ENCODE measurements at places on chromosomes 12 and 14.

GRCh38 chr12:68919581-68920239 is 13.3 kb downstream of the CPM start:
- no peak for DNase-seq

- no peak for DNase-seq
These were observed 21.6 kb downstream of the GPR132 start for GRCh38 chr14:105043641-105044040.

GRCh38 chr12:26226629-26227360 is 31.4 kb downstream of the SSPN start:
- no peak for DNase-seq

DNA sequence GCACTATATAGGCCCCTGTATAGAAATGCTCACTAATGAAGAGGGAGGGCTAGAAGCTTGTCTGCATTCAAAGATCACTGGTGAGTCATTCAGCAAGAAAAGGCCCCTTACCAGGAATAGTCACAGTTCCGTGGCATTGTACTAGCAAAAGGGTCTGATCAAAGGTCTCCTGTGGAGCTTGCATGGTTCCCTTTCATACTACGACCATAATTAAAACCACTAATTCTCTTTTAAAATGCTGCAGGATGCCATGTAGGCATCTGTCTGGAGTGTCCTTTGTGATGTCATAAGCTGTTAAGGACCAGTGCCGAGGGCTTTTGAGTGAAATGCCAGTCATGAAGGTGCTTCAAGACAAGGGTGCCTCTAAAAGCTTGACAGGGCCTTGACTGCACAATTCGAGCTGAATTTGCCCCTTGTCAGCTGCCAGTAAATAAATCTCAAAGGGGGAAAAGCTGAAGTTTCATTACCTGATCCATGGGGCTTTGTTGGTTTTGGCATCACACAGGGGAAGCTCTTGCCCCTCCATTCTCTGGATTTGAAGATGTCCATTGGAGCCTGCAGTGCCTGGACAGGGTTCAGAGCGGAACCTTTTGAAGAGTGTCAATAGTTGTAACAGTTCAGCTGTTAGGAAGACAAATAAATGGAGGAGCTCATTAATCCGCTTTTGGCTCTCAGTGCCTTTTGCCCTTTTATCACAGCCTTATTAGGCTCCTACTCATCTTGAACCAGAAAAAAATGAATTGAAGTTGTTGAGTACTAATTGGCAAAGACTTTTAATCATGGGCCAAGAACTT is 69.1 kb downstream of the TMEM260 start:
- DNase-seq, result no peak

GRCh38 chr12:132049876-132050275 is 94.2 kb downstream of the DDX51 start:
- DNase-seq, result no peak

DNA sequence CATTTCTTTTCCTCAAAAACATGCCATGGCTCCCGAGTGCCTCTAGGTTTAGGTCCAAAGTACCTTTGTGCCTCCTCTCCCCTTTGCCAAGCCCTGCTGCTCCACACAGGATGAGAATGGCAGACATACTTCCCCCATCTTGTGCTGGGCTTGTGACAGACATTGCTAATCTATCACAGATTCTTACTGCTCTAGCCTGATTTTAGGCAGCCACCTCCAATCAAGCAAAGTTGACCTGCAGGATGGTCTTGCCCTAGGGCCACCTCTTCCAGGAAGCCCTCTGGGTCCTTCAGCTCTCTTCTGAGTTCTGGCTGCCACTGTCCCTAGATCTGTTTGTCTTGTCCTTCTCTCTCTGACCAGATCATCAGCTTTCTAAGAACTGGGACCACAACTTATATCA is 20.5 kb downstream of the FOXN4 start:
- DNase-seq, result no peak

- no peak for DNase-seq
These were observed 39.4 kb upstream of the TEX22 start for GRCh38 chr14:105358943-105359342.

DNA sequence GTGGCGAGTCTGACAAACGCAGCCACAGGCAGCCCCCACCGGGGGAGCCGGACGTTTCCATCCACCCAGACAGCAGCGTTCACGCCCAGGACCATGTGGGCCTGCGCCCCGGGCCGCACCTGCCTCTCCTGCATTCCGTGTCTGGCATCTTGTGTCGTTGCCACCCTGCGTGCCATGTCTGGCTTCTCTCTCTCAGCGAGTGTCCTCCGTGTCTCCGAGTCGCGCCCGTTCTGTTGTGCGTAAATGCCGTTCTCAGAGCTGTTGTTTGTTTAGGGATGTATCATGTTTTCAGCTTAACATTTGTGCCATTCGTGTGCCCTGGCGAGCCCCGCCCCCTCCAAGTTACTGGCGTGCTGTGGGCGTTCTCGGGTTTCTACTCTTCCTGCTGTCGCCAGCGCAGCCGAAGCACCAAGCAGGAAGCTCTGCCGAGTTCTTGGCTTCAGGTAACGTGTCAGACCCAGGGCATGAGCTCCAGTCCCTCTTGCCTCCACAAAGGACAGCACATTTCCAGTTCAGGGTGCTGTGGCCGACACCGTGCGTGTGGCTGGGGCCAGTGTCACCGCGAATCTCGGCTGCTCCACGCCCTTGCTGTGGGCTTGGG is 34.6 kb downstream of the NOC4L start:
- no peak for DNase-seq

DNA sequence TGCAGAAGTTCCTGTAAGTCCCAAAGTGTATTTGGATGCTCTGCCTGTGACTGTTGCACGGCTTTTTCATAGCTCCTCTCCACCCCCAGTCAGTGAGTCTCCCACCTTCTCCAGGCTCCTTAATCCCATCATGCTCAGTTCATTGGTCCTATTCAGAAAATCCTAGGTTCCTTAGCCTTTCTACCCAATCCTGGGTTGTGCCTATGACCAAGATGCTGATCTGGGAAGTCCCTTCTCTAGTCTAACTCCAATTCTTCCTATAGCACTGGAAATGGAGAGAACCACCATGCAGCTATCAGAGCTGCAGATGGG is 7.7 kb downstream of the CISTR start:
- DNase-seq, result no peak

DNA sequence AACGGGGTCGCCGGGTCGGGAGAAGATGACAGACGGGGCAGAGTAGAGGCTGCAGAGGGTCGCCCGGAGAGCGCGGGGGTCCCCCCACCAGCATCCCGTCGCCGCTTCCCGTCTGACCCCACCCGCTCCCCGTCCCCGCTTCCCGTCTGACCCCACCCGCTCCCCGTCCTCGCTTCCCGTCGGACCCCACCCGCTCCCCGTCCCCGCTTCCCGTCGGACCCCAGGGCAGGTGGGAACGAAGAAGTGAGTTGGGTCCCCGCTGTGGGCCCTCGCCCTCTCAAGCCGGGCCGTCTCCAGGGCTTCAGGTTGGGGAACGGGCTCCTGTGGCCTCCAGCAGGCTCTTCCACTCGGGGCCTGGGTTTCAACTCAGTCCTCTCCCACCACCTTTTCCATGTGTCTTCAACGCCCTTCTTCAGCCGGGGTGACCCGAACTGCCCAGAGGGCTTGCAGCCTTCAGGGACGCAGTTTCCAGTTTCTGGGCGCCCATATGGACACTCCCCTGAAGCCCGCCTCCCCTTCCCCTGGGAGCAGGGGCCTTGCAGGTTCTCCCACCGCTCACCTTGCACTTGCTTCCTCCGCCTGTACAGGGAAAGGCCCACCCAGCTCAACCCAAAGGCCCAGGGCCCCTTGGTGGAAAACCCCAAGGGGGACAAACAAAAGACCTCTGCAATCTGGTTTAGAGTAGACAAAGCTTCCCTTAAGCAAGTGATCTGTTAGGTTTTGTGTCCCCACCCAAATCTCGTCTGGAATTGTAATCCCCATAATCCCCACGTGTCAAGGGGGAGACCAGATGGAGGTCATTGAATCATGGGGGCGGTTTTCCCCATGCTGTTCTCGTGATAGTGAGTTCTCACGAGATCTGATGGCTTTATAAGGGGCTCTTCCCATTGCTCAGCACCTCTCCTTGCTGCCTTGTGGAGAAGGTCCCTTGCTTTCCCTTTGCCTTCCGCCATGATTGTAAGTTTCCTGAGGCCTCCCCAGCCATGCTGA is 66.5 kb downstream of the TNFAIP2 start:
- DNase-seq, result no peak

- DNase-seq, result no peak
These were observed 29.2 kb downstream of the HIGD1C start for GRCh38 chr12:50981319-50982239.

DNA sequence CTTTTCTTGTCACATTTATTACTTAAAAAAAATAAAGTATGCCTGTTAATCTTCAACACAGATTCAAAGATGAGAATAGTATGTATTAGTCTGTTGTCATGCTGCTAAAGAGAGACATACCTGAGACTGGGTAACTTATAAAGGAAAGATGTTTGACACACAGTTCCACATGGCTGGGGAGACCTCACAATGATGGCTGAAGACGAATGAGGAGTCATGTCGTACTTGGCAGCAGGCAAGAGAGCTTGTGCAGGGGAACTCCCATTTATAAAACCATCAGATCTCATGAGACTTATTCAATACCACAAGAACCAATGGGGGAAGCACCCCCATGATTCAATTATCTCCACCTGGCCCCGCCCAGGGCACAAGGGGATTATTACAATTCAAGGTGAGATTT is 335.9 kb upstream of the GARIN2 start:
- DNase-seq, result no peak

DNA sequence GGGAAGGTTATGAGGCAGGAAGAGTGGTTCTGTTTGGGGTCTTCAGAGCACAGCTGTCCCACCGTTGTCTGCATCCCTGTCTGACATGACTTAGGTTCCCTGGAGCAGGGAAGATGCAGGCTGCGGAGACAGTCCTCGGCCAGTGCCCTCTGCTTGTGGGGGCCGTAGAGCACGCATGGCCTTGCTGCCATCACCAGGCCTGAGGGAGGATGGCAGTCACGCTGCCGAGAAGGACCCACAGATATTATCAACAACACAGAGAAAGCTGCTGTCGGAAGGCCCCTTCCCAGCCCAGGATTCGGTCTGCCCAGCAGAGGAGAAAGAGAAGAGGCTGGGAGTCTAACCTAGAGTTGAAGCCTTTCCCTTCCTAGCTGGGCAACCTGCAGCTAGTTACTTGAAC is 35.0 kb downstream of the ERH start:
- no peak for DNase-seq

DNA sequence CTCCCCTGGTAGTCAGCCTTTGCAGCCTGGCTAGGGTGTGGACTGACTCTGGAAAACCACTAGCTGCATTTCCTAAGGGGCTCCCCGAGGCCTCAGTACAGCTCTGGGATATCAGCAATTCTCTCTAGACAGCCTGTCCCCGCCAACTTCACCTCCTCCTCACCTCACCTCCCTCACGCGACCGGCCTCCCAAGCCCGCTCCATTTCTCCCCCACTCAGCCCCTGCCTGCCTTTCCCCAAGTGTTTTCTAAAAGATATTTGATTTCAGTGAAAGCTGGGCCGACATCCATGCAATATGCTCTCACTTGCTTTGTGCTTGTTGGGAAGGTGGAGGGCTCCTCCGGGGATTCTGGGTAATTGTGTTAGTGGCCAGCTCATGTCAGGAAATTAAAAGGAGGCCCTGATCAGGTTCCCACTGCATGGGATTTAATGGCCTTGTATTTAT is 91.8 kb downstream of the ESRRB start:
- no peak for DNase-seq

DNA sequence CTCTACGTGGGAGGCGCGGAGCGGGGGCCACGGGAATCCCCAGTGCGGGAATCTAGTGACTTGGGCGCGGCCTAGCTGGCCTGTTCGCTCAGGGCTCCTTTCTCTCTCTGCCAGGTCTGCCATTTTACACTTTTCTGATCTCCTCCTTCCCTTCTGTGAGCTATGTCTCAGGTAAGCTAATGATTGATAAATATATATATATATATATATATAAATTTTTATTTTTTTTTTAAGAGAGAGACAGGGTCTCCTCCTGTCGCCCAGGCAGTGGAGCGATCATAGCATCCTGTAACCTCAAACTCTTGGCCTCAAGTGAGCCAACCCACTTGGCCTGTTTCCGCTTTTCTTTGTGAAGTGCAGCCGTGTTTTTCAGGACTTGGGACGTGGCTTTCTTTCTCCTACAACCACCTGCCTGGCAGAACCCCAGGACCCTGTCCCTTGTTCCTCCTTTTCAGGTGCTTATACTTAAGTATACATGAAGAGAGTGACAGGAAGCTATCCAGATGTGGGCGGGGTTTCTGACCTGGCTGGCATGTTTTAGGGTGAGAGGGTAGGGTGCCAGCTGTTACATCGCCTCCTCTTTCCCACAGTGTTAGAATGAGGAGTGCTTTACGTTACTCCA is 547 bp downstream of the ZNF140 start:
- no peak for DNase-seq

DNA sequence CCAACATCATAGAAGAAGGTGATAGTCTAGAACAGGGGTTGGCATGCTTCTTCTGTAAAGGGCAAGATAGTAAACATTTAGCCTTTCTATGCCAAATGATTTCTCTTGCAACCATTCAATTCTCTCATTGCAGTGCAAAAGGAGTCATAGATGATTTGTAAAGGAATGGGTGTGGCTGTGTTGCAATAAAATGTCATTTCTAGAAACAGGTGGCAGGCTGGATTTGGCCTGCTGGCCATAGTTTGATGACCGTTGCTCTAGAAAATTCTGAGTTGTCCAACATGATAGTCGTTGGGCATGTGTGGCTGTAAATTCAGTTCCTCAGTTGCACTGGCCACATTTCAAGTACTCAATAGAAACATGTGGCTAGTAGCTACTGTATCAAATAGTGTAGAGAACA is 21.7 kb downstream of the SMCO2 start:
- no peak for DNase-seq

- no peak for DNase-seq
These were observed 190.4 kb downstream of the NTF3 start for GRCh38 chr12:5622280-5622679.

- no peak for DNase-seq
These were observed 76.1 kb upstream of the HECTD1 start for GRCh38 chr14:31283578-31284252.

- no peak for DNase-seq
These were observed 103.2 kb upstream of the DIO3 start for GRCh38 chr14:101457936-101458740.

DNA sequence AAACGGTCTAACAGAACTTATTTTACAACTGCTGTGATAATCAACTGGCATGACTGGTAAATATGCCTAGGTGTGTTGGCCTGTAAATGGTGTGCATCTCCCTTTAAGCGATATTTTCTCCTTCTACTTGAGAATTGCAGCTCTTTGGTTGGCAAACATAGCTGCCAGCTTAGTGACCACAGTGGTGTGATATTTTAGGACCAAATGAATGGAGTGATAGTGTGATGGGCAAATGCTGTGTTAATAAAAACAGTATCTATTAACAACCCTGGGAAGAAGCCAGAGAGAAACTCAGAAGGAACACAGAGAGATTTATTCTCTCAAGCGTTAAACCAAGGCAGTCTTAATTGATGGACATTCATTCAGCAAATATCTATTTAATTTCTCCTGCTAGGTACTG is 278.4 kb downstream of the AACS start:
- DNase-seq, result no peak

- no peak for DNase-seq
These were observed 207.9 kb downstream of the NUAK1 start for GRCh38 chr12:105930557-105931503.

DNA sequence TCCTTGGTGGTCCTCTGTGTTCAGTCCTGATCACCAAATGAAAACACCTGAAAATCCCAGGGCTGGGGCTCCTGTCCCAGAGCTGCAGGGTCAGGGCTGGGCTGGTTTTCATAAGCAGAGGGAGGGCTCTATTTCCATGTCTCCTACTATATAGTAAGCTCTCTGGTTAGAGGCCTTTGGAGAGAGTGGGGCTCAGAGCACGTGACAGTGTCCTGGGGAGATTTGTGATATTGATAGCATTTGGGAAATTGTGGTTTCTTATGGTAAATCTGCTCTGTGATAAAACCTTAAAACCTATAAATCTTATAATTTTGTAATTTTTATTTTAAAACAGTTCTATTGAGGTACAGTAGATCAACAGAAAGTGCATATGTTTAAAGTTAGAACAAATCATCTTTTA is 1202.2 kb downstream of the TMEM121 start:
- no peak for DNase-seq
